Hematopoietic multipotent progenitor cell treated with erythropoietin and hydrocortisone succinate and interleukin-3 and kit ligand, for 4 days (in vitro differentiated cells): ENCODE measurements at places on chromosomes 3 and 15.

GRCh38 chr15:65091946-65092770 lies 15.6 kb downstream of the KBTBD13 start:
- no peak for DNase-seq

- DNase-seq: peak; percentile 83
Measured at GRCh38 chr15:78077053-78077870, at the start of gene TBC1D2B. Gene TBC1D2B (minus strand): TSS chr15:78077711. CDS start chr15:78077652, 59 bp downstream.

DNA sequence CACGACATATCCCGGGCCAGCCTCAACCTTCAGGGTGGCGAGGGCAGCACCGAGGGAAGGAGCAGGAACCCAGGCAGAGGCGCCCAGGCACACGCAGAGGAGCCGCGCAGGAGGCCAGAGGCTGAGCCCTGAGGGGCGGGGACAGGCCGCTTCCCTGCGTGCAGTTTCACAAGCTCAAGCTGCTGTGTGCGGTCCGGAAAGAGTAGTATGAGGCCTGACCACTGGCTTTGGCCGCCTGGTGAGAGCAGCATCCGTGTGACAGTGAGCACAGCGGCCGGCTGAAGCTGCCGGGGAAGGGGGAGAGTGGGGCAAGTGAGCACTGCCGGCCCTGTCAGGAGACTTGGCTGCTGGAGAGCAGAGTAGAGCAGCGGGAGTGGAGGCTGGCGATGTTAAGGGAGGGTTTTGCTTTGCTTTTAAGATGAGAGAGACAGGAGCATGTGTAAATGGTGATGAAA lies 8.7 kb downstream of the ZDHHC19 start:
- DNase-seq: peak; percentile 66

DNA sequence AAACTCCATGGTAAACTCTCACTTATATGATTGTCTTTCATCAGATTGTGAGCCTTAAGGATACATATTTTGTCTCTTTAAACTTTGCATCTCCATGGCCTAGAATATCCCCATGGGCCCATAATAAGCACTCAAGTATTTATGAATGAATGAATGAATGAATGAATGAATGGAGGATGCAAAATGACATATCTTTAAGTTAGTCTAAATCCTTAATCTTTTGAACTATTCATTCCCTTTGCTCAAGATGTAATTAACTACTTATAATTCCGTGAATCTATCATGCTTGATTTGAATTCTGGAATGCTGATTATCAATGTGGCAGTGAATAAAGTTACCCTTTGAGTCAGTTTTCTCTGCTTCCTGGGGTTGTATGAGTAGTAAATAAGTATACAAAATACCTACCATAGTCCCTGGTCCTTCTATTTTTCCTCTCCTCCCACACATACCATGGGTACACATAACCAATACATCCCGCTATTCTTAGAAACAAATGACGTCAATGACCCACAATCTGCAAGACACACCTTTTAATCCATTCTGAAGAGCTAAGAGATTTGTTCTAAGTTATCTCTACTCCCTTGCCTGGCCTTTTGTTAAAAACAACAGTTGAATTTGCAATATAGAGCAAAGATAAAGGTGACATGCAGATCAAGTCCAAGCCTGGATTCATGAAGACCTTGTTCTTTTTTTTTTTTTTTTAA lies 94.5 kb downstream of the FBN1 start:
- DNase-seq: no peak

GRCh38 chr3:10941972-10942371 lies 50.6 kb upstream of the SLC6A1 start:
- DNase-seq: peak; percentile 43

DNA sequence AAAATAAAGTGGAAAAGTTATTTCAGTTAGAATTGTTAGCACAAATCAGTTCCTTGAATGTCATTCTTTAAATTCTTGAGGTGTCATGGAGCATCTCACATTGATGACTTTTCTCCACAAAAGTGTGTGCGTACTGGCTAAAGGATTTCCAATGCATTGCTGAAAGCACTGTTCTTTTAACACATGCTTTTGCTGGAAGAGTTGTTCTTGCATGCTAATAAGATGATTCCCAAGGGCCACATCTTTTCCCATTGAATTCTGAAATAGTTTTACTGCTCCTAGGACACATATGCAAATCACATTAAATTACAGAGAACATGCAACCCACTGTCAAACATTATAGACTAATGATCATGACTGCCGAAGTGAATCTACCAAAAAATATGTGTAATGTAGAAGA lies 516.3 kb upstream of the CADM2 start:
- no peak for DNase-seq

- DNase-seq: no peak
Measured at GRCh38 chr3:124142389-124142970, 150.6 kb upstream of the ROPN1 start.

- DNase-seq: no peak
Measured at GRCh38 chr15:41061667-41062066, 54.4 kb downstream of the INO80 start.

DNA sequence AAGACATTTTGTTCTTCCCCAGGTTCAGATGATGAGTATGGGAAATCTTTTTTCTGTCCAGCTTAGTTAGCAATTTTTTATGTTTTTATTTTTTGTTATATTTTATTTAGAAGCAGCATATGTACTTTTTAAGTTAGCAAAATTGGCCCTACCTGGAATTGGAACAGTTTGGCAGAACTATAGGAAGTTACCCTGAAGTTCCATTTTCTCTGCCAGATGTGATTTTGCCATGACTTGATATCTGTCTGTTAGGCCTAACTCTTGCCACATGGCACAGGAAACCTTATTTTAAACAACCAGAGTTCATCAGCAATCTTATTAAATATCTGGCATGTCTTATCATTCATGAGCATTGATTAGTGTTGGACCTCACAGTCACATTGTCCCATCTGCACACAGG lies 67.1 kb downstream of the ADAMTSL3 start:
- DNase-seq: no peak

- DNase-seq: no peak
Measured at GRCh38 chr3:71910108-71910507, 125.2 kb upstream of the PROK2 start.

DNA sequence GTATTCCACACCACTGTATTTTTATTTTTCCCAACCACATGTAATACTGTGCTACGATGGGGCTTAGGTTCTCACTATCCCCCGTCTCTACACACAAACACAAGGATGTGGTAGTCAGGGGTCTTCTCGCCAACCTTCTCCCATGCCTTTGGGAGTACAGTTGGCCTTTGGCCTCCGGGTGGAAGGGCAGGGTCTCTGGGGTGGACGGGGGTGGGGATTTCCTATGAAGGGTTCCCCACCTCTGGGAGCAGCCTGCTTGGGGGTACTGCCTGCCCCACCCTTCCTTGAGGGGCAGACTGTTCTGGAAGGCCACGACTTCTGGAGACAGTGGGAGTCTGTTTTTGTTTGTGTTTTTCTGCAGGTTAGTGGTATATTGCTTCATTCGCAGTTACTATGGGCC lies 21.3 kb upstream of the RAD18 start:
- DNase-seq: no peak

DNA sequence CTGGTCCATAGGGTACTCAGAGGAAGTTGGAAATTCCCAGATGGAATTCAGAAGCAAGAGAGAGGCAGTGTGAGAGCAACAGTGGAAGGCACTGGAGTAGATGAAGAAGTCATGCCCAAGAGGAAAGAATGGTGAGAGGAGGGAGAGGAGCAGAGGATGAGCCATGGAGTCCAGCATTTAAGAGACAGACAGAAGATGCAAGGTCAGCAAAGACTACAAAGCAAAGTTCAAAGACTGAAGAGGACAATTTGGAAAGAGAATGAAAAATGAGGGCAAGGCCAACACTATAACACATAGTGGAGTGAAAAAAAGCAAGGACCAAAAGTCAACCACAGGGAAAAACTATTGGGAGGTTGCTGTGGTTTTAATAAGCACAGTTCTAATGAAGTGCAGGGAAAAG lies 178.7 kb downstream of the SSR3 start:
- no peak for DNase-seq

DNA sequence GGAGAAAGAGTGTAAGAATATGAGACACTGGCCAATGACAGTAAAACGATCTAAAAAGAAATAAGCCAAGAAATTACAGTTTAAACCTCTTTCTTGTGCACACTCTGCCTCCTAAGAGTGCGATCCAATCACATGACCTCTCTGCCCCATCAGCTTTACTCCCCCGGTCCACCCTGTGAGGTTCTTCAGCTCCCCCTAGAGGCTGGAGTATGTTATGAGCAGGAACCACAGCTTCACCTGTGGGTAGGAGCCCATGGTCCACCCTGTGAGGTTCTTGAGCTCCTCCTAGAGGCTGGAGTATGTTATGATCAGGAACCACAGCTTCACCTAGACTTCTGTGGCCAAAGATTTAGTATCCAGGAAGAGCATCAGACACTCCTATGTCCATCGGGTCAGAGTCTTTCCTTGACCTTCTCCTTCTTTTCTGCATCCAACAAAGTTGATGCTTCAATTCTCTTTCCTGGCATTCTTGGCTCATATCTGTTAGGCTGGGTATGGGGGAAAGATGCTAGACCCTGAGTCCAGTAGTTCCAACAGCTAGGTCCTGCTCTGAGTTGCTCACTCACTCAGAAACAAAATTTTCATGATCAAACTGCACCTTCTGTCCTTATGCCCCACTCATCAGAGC lies 164.0 kb downstream of the MINAR1 start:
- DNase-seq: peak; percentile 97

DNA sequence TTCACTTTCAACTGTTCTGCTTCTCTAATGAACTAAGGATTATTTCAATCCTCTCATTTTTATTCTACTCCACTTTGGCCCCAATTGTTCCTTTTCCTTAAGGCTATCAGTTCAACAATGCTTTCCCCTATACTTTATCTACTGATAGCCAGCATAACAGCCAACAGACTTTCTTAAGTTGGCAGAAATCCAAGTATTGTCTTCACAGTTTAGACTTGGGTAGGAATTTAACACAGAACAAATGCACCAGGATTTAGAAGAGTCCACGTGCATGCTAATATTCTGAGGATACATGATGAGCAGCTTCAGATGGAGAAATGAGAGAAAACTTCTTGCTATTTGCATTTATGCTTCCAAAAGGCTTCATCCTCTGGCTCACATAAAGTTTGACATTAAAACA lies 54.8 kb downstream of the FBN1 start:
- peak; percentile 96 for DNase-seq

DNA sequence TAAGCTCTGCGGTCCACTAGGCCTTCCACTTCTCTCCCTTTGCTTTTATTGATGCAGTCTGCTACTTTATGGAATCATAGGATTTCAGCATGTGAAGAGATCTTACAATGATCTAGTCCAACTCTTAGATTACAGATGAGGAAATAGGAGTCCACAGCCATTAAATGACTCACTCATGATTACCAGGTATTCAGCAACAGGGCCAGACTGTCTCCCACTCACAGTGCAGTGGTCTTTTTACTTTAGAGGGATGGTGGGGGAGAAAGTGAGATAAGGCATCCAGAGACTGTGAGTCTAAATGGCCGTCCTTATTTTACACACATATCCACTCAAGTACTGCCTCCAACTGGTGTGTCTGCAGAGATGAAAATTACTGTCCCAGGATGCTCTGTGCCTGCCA lies 88.5 kb upstream of the SKOR1 start:
- DNase-seq: no peak

- peak; percentile 15 for DNase-seq
Measured at GRCh38 chr15:37019479-37020433, 80.6 kb downstream of the MEIS2 start.

GRCh38 chr3:79517766-79518413 lies 249.9 kb downstream of the ROBO1 start:
- peak; percentile 29 for DNase-seq

GRCh38 chr3:113105093-113105449 lies 106.3 kb upstream of the BOC start:
- no peak for DNase-seq

DNA sequence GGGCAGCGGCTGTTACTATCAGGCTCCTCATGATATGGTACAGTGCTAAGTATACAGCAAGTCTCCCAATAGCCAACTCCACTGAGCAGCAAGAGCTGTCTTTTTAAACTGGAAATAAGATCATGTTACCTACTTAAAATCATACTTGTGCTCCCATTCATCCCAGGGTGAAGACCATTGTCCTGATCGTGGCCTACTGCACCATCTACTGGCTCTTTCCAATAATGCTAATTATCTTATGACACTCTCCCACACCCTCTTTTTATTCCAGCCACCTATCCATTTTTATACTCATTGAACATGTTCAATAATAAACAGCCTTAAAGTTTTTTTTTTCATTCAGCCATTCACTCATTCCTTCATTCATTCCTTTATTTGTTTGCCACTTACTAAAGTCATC lies 117.7 kb downstream of the GBE1 start:
- peak; percentile 67 for DNase-seq

- DNase-seq: peak; percentile 84
Measured at GRCh38 chr3:41960826-41961750, 815 bp downstream of the ULK4 start.

DNA sequence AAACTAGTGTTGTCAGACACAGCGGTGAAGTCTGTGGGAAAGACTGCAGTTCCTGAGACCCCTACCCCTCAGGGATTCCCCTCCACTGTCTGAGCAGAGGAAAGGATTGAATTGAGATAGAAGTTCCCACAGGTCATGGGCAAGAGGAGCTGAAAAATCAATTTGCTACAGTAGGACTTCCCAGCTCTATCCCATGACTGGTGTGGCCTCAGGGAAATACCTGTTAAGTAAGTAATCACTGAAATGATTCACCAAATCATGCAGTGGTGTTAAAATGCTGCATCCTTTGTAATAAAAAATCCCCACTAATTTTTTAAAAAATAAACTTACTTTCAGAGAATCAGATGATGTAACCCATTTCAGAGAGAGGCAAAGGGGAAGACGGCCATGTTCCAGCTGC lies 45.0 kb upstream of the SPRED1 start:
- no peak for DNase-seq

- DNase-seq: no peak
Measured at GRCh38 chr15:66144978-66145725, 108.4 kb downstream of the MEGF11 start.

DNA sequence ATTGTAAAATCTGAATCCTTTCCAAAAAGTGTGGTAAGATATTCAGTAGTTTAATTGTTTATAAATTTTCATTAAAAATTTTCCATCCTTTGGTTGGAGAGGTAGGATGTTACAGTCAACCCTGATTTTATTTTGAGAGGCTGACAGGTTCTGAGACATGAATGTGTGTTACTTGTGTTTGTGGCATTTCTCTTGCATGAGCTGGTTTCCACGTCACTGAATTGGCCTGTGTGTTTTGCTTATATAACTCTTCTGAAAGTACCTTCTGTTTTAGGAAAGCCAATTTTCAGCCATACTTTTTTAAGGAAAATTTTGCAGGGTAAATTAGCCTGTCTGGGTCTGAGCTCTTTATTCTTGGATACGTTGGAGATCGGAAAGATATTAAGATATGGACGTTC lies 30.7 kb downstream of the PXYLP1 start:
- DNase-seq: no peak

DNA sequence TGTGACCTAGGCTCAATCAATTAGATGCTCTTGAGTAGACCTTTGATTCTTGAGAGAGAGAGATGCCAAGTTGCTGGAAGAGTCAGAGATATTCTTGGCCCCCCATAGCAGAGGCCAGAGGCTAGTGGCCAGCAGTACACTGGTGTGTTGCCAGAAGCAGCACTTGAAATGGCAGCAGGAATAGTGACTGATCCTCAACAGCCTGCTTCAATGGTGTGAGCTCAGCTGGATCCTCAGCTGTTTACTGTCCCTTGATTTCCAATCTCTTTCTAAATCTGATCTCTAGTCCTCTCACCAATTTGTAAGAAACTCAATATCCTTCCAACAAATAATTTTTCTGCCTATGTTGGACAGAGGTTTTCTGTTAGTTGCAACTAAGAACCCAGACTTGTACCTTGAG lies 170.3 kb upstream of the CCDC54 start:
- no peak for DNase-seq
